ENCODE measurements at places on chromosomes 3 and 15.
A peak's percentile ranks its signal among the peaks of the same experiment; 100 is the strongest.

DNA sequence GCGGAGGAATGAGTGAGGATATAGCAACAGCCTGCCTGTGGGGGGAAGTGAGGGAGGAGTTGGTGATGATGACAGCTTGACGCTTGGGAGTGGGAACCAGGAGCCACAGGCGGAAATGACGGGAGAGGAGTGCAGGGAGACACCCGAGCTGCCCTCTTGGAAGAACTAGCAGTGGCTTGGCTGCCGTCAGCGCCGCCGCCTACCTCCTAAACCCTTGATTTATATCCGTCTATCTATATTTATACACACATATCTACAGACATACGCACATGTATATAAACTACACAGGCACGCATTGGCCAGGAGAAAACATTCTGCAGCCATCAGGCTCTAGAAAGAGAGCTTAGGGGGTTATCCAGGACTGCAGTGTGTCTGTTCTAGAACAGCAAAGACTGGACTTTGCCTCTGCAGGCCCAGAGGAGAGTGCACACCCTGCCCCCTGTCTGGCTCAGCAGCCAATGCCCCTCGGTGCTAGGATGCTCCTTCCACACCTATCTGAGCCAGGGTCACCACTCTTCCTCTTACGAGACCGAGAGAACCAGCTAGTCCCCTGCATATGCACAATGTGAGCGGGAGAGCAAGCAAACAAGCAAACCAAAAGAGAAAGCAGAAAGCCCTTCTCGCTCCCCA lies 45.3 kb upstream of the MAGEF1 start:
- DNase-seq, result peak; percentile 80

DNA sequence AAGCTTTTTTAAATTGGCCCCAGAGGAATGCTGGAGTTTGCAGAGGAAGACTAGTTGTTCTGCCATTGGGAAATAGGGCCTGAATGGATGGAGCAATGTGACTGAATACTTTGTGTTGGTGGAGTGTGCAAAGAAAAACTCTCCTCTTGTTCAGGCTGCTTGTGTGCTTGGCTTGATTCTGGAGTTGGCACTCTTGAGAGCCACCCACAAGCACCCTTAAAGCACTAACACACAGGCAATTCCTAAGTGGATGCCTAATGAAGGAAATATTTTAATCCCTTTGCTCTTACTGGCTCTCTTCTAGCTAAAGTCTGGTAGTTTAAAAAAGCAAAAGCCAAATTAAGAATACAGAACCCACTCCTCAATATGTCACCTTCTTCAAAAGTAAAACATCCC lies 304.4 kb upstream of the C2CD4B start:
- no peak for DNase-seq

- DNase-seq, result no peak
These were observed 34.0 kb downstream of the TOPBP1 start for GRCh38 chr3:133627789-133628188.

GRCh38 chr3:153928851-153929250 lies 192.3 kb upstream of the ARHGEF26 start:
- no peak for DNase-seq

GRCh38 chr3:53194210-53195065 lies 33.4 kb downstream of the PRKCD start:
- peak; percentile 64 for DNase-seq

- DNase-seq, result no peak
These were observed 85.8 kb downstream of the THBS1 start for GRCh38 chr15:39666677-39667076.

GRCh38 chr3:70808881-70809280 lies 496.4 kb upstream of the MDFIC2 start:
- DNase-seq, result no peak

DNA sequence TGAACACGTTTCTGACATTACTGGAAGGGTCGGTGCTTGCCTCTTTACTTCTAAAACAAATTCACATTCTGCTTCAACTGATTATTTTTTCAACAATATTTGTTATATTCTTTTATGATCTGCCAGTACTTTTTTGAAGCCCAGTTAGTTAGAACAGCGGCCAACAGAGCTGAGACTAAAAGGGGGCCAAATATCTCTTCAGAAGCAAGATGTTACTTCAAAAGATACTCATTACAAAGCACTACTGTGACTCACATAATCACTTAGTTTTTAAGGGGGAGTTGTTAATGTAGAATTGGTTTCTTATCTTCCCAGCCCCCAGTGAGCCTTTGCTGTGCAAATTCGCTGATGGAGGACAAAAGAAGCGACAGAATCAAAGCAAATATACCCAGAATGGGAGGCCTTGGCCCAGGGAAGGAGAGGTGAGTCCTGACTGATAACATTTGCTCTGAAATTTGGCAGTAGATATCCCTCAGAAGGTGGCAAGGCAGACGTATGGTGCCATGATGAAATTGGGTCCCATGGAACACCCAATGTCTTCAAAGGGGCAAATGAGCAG lies 587.8 kb downstream of the RBMS3 start:
- no peak for DNase-seq

GRCh38 chr15:65399001-65399706 lies 21.4 kb upstream of the IGDCC3 start:
- no peak for DNase-seq

DNA sequence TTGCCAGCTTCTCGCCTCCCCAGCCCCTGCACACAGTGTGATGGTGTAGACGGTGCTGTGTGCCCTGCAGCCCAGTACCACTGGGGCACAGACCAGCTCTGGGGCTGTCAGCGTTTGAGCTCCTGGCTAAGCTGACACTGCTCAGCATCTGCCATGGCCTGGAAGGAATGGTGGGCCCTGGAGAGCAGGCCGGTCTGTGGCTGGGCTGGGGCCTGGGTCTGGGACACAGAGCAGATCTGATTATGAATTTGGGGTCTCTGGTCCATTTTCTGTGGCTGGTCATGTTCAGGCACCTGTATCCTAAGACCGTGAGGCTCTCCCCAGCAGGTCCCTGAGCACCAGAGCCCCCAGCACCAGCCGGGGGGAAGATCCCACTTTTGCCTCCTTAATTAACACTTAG lies 34.7 kb downstream of the HCN4 start:
- DNase-seq, result no peak

DNA sequence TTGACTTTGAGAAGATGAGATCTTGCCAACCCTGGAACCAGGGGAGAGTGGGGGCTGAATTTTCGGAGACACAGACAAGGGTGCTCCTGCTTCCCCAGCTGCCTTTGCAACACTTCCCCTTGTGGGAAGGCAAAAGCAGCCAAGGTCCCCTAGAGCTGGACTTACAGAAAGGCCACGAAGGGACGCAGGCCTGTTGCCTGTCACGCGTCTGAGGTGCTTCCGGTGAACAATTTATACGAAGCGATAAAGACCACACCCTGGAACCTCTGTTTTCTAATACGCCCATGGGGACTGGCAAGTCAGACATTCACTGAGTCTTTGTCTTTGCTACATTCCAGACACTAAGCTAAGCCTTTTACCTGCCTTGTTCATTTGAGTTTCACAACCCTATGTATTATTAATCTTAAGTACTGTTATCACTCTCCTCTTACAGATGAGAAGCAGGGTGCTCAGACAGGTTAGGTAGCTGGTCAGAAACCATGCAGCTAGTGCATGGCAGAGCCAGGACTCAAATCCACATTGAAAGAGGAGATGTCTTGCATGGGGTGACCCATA lies 13.2 kb downstream of the MEGF11 start:
- DNase-seq, result no peak

GRCh38 chr3:87706176-87706575 lies 352.6 kb downstream of the CGGBP1 start:
- no peak for DNase-seq

DNA sequence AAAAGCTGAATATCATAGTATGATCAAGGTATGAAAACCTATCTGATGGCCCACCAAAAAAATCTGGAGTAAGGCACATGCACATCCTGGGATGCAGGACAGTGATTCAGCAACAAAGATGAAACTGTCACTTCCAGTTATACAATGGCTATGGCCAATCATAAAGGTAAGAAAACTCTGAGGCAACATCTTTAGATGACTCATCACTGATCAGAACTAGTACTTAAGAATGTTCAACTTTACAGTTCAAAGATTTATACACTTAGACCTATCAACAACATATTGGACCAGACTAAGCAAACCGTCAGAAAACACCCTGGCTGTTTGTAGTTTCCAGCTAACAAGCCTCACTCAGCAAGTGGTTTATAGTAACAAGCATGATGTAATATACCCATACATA lies 21.3 kb upstream of the PLCH1 start:
- no peak for DNase-seq

DNA sequence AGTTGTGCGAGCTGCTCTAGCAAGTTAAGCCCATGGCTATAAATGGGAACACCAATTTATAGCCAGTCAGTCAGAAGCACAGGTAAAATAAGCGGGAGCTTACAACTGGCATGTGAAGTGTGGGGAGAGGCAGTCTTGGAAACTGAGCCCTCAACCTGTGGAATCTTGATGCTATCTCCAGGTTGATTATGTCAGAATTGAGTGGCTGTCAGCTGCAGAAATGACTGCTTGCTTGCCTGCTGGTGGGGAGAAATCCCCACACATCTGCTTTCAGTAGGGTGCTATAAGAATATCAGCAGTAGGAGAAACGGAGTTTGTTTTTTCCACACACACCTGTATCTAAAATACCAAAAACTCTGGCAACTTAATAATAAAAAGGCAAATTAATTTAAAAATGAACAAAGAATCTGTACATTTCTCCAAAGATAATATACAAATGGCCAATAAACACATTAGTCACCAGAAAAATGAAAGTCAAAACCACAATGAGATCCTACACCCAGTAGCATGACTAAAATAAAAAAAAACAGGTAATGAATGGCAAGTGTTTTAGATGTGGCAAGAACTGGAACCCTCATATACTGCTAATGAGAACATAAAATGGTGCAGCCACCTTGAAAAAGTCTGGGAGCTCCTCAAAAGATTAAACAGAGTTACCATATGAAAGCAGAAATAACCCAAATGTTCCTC lies 26.0 kb upstream of the MAP4 start:
- DNase-seq, result no peak

- DNase-seq, result no peak
These were observed 22.0 kb downstream of the TMEM158 start for GRCh38 chr3:45204136-45204535.

- no peak for DNase-seq
These were observed 28.3 kb downstream of the SRP14 start for GRCh38 chr15:40010686-40011085.

- DNase-seq, result no peak
These were observed 39.6 kb downstream of the C3orf38 start for GRCh38 chr3:88189361-88189810.

- no peak for DNase-seq
These were observed 25.4 kb upstream of the SPPL2A start for GRCh38 chr15:50790778-50791453.

DNA sequence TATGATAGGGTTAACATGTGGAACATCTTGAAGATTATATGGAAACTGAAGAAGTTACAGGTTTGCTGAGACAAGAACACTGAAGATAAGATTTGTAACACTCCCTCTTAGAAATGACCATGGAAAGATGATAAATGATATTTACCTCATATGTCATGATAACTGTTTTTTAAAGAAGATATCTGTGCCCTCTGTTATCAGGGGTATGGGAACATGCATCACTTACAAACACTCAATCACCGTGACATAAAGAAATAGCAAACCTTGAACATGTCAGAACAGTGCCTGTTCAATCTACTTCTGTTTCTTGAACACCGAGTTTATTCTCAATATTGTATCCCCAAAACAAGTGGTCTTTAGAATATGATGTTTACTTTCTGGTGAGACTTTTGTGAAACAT lies 149.4 kb downstream of the ROBO2 start:
- no peak for DNase-seq
